ENCODE measurements at places on chromosomes 3 and 15.

DNA sequence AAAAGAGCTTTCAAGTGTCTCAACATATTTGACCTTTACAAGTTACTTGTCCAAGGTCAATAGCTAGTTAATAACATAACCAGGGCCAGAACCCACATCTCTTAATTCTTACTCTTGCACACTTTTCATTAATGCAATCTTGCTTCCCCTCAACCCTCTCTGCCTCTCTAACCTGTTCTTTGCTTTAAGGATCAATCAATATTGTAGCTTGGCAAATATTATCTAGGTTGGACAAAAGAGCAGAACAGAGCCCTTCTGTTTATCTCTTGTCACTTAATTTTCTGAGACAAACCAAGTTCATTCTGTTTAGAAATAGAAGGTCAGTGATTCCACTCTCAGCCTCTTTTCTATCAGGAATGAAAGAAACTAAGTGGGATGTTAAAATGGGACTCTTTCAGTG is 180.5 kb downstream of the USP13 start:
- no peak for DNase-seq

GRCh38 chr3:125037498-125038150 is 18.2 kb downstream of the HEG1 start:
- no peak for DNase-seq

GRCh38 chr3:117629505-117629904 is 919.9 kb downstream of the TUSC7 start:
- DNase-seq = no peak

- no peak for DNase-seq
These were observed 184.5 kb downstream of the FNDC3B start for GRCh38 chr3:172223870-172224269.

DNA sequence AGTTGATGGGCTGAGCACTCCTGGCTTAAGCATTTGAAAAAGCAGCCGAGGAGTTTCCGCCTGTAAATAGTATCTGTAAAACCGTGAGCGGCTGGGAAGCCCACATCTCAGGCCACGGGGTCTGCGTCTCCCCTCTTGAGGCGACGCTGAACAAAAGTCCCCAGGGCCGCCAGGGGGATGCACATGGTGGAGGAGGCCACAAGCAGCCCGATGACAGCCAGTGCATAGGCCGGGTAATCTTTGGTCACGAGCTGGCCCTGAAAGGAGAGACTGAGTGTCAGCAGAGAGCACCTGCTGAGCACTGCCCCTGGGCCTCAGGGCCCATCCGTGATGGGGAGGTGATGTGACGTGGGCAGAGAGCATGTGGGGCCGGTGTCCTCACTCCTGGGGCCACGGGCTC is 37.5 kb downstream of the SLC6A20 start:
- no peak for DNase-seq

DNA sequence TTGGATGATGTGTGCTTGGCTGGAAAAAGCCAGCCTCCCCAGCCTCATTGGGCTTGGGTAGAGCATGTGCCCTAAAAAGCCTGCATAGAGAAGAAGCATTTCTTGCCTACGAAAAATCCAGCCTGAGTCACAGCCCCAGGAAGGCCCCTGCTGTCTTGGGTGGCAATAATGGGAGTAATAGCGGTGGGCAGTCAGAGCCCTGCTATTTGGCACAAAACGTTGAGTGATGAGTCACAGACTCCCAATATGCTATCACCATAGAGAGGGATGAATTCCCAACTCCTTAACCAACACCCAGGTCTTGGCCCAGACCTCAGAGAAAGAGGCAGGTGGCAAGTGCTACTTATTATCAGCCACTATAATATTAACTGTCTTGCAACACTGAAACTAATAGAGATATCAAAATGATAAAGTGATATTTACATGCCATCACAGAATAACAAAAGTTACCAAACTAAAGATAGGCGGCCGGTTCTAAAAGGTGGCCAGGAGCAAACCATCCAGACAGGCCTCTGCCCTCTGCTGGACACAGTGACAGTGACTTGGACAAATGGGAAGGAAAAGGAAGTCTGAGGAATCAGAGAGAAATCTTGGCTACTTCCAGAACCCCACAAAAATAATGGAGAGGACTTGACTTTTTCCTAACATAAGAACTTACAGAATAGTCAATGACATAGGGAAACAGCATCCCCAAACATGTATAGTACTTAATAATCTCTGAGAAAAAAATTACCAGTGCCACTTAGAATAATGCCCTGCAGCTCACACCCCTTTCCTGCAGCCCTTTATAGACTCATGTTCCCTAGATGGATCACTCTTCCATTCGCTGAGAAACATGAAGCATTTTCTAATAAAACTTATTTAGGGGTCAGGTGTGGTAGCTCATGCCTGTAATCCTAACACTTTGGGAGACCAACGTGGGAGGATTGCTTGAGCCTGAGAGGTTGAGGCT is 51.9 kb upstream of the MUC13 start:
- DNase-seq = no peak
